ENCODE measurements at places on chromosomes 1 and 21.
A peak's percentile ranks its signal among the peaks of the same experiment; 100 is the strongest.

GRCh38 chr1:20442920-20443625, 42.9 kb downstream of the CAMK2N1 start:
- H3K27ac ChIP-seq: no peak overlapping the region
- H3K4me3 ChIP-seq: no peak overlapping the region
- H3K36me3 ChIP-seq: no peaks in the 10 kb centered on the region

DNA sequence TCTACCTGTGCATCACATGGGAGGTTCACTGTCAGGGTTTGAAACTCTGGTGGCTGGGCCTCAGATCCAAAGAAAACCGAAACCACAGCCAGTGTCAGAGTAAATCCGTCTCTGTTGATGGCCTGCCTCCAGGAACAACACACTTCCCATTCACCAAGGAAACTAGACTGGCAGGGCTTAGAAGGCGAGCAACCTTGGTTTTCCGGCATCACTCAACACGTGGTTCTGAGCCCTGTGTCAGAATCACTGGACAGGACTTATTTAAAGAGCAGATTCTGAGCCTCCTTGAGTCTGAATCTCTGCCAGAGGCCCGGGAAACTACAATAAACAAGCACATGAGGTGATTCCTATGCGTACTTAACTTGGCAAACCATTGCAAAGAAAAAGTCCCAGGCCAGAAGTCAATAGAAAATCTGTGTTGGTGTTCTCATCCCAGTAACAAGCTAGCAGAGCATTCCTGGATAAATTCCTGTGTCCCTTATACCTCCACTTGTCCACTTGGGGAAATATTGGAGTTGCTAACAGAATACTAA, 70.0 kb downstream of the KCTD3 start:
- no peaks in the 10 kb centered on the region for H3K36me3 ChIP-seq
- DNase-seq: no peak
- no peak overlapping the region for H3K27ac ChIP-seq
- no peaks in the 10 kb centered on the region for H3K4me1 ChIP-seq
- H3K4me3 ChIP-seq: no peak overlapping the region

- H3K4me1 ChIP-seq: no peaks in the 10 kb centered on the region
- H3K27me3 ChIP-seq: no peaks in the 10 kb centered on the region
- no peak overlapping the region for H3K27ac ChIP-seq
- DNase-seq: no peak
- no peak overlapping the region for H3K4me3 ChIP-seq
These were observed 60.3 kb upstream of the KRTAP19-8 start for GRCh38 chr21:31098576-31099005.

DNA sequence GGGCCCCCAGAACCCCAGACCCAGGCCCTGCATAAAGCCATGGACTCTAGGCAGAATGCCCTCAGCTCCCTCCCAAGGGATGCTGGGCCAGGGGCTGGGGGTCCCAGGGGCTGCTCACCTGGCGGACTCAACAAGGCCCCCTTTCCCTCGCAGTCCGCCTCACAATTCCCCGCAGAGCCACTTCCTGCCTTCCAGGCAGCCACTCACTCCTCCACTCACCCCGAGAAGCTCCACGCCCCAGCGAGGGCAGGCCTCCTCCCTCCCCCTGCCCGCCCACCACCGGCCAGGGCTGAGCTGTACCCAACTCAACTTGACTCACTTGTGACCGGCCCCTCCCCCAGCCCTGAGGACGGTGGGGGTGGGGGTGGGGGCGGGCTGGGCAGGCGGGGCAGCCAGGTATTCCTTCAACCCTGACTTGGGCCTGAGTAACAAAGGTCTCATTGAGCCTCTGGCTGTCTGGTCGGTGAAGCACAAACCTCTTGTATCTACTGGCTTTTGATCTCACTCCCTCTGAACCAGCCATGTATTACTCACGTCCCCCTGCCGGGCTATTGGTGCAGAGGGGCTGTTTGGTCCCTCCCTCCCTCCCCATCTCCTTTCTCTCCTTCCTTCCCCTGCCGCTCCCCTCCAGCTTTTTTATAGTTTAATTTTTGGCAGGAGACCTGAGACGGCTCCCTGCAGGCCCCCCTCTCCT, 5.9 kb downstream of the BLACAT1 start:
- peak; percentile 93 for DNase-seq
- peak overlapping the region; percentile 79 for H3K4me3 ChIP-seq
- H3K27me3 ChIP-seq: peaks cover 1% of the 10 kb centered on the region
